Uterine smooth muscle cell (primary cell): ENCODE measurements at places on chromosomes 11 and 22. TPM values are rescaled to one million over a fixed set of nuclear protein-coding genes. Genes with fewer than 3 reads are reported as not detected.

Gene ARRB1
- total RNA-seq, result 3.0 and 3.2 TPM in 2 replicates

Gene TRIM29
- 0.11 and 2.7 TPM in 2 replicates for total RNA-seq

Gene BEST1
- total RNA-seq, result 3.1 and 7.1 TPM in 2 replicates

Gene SEZ6L
- not detected in 2 replicates for total RNA-seq

Gene CRYBB1
- total RNA-seq, result not detected in 2 replicates

Gene GLB1L3
- not detected in 2 replicates for total RNA-seq
